ENCODE measurements at places on chromosomes 16 and 17.

DNA sequence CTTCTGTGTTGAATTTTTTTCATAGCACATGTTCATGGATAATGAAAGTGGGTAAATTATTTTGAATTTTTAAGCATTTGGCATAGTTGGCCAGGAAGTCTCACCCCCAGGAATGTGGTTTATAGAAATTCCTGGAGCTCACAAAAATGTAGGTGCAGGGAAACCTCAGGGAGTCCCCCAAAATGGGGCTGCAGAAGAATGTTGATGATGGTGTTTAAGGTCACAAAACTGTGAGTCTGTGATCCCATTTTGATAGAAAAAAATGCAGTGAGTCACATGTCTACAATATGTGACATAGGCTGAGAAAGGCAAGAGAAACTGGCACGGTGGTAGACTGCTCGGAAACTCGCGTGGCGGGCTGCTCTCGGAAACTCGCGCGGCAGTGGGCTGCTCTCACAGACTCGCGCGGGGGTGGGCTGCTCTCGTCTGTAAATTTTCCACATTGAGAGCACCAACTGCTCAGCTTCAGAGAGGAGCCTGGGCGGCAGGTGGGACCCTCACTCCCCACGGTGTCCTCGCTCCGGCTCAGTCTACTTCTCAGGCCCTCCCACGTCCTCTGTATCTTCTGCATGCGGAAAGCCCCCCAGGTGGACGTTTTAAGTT lies 18.7 kb upstream of the MC1R start:
- no peak for DNase-seq

- no peak for DNase-seq
Measured at GRCh38 chr16:78211946-78212345, 112.5 kb downstream of the WWOX start.

DNA sequence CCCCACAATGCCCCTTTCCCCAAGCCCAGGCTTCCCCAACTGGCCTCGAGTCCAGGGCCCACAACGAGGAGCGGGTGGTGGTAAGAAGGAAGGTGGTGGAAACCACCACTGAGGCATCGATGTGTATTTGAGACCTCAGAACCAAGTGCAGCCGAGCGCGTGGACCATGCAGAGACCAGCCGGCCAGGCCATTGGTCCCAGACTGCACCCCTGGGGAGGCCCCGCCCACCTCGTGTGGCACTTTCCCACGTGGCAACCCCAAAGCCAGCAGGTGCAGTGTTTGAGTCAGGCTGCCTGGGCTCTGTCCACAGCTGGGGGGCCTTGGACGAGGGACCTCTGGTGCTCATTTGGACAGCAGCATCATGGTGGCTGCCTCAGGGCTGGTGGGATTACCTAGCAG lies 28.1 kb upstream of the BAHCC1 start:
- no peak for DNase-seq

- no peak for DNase-seq
Measured at GRCh38 chr16:9092282-9092977, 986 bp downstream of the HAPSTR1 start.

DNA sequence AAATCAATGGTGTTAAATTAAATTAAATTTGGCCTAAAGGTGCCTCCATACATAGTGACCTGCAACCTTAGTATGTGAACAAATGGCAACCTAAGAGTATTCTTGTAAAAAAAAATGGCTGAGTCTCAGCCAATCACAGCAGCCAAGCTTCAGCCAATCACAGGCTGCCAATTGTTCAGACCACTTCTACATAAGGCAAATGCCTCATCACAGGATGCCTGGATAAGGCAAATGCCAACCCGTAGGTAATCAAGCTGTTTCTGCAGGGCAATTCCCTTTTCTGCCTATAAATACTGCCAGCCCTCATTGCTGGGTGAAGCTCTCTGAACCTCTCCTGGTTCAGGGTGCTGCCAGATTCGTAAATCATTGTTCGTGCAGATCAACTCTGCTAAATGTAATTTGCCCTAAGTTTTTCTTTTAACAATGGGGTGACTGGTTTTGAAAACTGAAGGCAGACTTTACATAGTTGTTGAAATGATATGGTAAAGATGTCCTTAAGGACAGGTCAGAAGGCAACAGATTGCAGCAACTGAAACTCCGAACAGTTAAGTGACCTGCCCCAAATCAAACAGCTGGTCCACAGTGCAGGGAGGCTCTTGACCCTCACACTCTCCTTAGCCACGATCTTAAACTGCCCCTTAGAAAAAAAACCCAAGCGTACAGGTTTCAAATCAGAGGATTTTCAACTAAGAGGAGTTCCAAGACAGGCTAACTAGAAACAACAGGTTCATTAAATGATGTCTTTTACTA lies 50.3 kb downstream of the N4BP1 start:
- DNase-seq: no peak

DNA sequence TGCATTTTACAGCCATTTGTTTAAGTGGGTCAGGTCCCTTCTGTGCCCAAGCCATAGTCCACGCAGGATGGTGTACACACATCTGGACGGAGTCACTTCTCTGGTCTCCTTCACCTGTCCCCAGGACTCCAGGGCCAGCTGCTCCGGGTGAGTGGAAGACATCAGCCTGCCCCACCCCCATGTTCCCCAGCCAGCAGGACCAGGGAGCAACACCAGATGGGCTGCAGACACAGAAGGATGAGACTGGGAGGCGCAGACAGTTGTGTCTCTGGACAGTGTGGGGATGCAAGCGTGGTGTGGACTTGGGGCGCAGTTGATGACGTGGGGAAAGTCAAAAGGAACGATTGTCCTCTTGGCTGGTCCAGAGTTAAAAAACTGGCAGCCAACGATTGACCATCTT lies 24.6 kb upstream of the WFDC1 start:
- no peak for DNase-seq

GRCh38 chr16:75230471-75231110 lies 11.8 kb downstream of the CTRB1 start:
- DNase-seq: no peak

Data from NCI-H1048 (cell line).